Vagina (tissue), 2 donors: ENCODE measurements at places on chromosomes 13 and 19. TPM values are rescaled to one million over a fixed set of nuclear protein-coding genes. Genes with fewer than 3 reads are reported as not detected.
A peak's percentile ranks its signal among the peaks of the same experiment; 100 is the strongest.

DNA sequence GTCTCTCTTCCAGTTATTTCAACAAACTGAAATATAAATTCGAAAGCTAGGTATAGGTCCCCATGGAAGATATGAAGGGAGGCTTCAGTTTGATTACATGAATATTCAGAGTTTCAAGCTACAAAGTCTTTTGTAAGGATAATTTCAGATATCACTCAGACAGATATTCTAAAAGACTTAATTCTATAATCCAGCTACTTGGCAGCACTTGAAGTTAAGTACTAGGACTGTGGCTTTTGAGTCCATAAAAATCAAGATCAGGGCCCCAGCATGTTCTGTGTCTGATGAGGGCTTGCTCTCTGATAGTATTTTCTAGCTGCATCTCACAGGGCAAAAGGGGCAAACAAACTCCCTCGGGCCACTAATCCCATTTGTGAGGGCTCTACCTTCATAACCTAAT is 160.6 kb upstream of the IRS2 start:
- DNase-seq, result no peak

- peak; percentile 96 for DNase-seq
Measured at GRCh38 chr13:24922745-24923591, 159.0 kb downstream of the RNF17 start.

GRCh38 chr19:33736158-33736557 is 60.5 kb upstream of the KCTD15 start:
- DNase-seq, result no peak

DNA sequence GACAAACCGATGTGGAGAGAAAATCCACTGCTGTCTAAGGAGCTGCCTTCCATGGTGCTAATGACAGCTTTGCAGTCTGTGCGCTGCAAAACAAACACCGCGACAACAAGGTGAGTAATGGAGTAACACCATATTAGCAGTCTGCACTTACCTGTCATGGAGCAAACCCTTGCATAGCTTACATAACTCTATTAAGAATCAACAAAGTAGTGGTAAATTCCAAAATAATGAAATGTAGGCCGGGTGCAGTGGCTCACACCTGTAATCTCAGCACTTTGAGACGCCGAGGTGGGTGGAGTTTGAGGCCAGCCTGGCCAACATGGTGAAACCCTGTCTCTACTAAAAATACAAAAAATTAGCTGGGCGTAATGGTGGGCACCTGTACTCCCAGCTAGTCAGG is 56.2 kb downstream of the PARP4 start:
- no peak for DNase-seq

FUT2 gene
- total RNA-seq, result 6.1 TPM

GRCh38 chr19:14369399-14370168 is 11.7 kb upstream of the ADGRE5 start:
- no peak for DNase-seq

- no peak for DNase-seq
Measured at GRCh38 chr13:20729633-20730585, 26.4 kb downstream of the IL17D start.

- DNase-seq, result peak; percentile 72
Measured at GRCh38 chr19:49116544-49116943, 2.4 kb downstream of the LIN7B start.

NTF4 gene
- total RNA-seq, result 6.1 TPM

C19orf18 gene
- total RNA-seq, result 2.9 TPM

- no peak for DNase-seq
Measured at GRCh38 chr19:43699506-43700394, 16.1 kb upstream of the IRGC start.

CACNA1A gene
- 8.6 TPM for total RNA-seq

IGFL1 gene
- total RNA-seq, result 7.9 TPM

GRCh38 chr19:30580673-30581072 is 208.5 kb downstream of the ZNF536 start:
- DNase-seq, result no peak

DNA sequence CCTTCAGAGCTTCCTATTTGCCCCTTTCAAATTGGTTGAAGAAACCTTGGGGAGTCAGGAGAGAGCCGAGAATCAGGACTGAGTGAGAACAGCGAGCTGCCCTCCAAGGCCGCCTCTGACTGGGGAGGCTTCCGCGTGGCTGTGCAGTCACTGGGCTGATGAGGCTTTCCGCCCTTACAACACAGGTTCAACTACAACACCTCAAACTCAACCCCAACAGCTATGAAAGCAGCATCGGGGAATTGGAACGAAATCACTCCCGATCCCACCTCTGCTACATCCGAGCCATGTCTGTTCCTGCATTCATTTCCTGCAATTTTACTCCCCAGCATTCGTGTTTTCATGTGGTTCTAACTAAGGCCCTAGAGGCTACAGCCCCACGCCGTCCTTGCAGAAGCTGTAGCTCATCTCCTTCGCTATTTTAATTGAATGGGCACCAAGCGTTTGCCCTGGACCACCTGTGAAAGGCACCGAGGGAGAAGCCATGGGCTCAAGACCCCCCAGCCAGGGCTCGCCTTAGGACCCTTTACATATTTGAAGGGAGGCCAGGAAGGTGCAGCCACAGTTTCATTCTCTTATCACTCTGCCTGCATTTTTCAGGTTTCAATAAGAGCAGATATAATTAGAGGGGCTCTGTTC is 12.3 kb upstream of the RASA3 start:
- no peak for DNase-seq

DNA sequence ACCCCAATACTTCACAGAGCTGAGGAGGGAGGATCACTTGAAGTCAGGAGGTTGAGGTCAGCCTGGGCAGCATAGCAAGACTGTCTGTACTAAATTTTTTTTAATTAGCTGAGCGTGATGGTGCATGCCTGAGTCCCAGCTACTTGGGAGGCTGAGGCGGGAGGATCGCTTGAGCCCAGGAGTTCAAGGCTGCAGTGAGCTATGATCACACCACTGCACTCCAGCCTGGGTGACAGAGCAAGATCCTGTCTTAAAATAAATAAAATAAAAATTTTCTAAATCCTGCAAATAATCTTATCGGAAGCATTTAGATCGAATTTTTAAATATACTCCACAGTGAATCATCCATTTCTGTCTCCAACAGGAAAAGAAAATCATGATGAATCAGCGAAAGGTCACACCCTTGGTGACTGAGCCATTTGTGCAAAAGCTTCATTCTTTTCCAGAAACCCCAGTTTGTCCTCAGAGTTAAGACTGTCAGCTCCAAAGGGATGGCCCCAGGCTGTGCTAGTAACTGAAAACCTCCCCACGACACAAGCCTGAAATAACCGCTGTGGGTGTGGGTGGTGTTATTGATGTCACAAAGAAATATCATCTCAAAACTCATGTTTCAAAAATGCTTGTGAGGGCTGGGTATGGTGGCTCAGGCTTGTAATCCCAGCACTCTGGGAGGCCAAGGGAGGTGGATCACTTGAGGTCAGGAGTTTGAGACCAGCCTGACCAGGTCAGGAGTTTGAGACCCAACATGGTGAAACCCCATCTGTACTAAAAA is 167.6 kb downstream of the PTPRS start:
- no peak for DNase-seq

DNA sequence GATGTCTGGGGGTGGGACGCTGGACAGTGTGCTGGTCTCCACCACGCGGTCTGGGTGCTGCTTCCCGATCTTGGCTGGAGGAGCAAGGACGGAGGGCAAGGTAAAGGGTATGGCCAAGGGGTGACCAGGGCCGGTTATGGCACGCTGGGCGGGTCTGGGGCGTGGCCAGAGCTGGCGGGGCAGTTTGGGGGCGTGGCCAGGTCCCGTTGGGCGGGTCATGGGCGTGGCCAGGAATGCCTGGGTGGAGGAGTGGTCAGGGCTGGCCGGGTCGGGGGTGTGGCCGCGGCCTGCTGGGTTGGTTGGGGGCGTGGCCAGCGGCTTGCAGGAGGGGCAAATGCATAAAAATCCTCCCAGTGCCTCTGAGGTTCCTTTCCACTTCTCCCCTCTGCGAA is 19.2 kb downstream of the GPX4 start:
- DNase-seq, result no peak

GJB6 gene
- total RNA-seq, result 121 TPM

- no peak for DNase-seq
Measured at GRCh38 chr19:15418231-15418578, 583 bp downstream of the AKAP8L start.

IFT88 gene
- 6.9 TPM for total RNA-seq

TMEM38A gene
- total RNA-seq, result 4.7 TPM

- DNase-seq, result no peak
Measured at GRCh38 chr13:46839399-46839798, 42.4 kb upstream of the ESD start.

DNA sequence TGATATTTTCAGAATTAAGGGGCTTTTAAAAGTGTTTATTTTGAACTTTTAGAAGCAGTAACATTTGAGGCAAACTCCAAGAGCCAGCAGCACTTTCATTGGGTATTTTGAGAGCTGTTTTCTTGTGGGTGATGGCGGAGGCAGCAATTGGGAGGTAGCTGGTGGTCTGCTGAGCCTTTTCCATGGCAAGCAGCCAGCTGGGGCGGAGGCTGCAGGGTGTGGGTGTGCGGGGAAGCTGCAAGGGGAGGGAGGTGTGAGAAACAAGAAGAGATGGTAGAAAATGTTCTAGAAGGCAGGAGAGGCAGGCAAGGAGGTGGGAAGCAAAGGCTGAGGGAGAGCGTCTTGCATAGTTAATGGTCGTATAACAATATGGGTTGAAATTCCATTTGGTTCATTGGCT is 223.4 kb upstream of the HTR2A start:
- no peak for DNase-seq

- DNase-seq, result no peak
Measured at GRCh38 chr13:78182813-78183212, 264.2 kb upstream of the EDNRB start.

- no peak for DNase-seq
Measured at GRCh38 chr19:8607386-8607785, 3.1 kb downstream of the ADAMTS10 start.

PHLDB3 gene
- 24.3 TPM for total RNA-seq

ETV2 gene
- not detected for total RNA-seq

- no peak for DNase-seq
Measured at GRCh38 chr19:29966588-29967249, 24.7 kb downstream of the URI1 start.

- DNase-seq, result peak; percentile 52
Measured at GRCh38 chr13:111897846-111898215, 169.1 kb upstream of the SOX1 start.

GRCh38 chr19:55137915-55138314 is 11.1 kb downstream of the TNNT1 start:
- DNase-seq, result no peak

DNA sequence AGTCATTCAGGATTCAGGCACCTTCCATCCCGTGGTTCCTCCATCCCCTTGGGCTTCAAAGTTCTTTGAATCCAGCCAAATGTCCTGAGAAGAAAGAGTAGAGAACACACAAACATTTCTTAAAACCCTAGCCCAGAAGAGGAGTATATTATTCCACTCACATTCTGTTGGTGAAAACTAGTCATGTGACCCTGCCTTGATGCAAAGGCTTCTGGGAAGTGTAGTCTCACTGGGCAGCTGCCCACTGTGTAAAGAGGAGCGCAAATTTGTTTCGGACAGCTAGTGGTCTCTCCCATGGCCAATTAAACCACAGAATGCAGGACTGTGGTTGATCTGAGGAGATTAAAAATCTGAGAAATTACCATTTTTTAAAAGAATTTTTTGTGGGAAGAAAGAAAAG is 304.4 kb downstream of the SUCLA2 start:
- no peak for DNase-seq

RXFP2 gene
- not detected for total RNA-seq

SWSAP1 gene
- total RNA-seq, result 1.5 TPM

GRCh38 chr13:54927538-54927937 is 1898.9 kb downstream of the OLFM4 start:
- no peak for DNase-seq

- no peak for DNase-seq
Measured at GRCh38 chr19:55692681-55693081, 17.7 kb downstream of the EPN1 start.

ZNF560 gene
- total RNA-seq, result 0.49 TPM

GRCh38 chr13:96662036-96662435 is 332.2 kb downstream of the OXGR1 start:
- no peak for DNase-seq

LILRB2 gene
- 2.0 TPM for total RNA-seq

FOXA3 gene
- not detected for total RNA-seq

DNA sequence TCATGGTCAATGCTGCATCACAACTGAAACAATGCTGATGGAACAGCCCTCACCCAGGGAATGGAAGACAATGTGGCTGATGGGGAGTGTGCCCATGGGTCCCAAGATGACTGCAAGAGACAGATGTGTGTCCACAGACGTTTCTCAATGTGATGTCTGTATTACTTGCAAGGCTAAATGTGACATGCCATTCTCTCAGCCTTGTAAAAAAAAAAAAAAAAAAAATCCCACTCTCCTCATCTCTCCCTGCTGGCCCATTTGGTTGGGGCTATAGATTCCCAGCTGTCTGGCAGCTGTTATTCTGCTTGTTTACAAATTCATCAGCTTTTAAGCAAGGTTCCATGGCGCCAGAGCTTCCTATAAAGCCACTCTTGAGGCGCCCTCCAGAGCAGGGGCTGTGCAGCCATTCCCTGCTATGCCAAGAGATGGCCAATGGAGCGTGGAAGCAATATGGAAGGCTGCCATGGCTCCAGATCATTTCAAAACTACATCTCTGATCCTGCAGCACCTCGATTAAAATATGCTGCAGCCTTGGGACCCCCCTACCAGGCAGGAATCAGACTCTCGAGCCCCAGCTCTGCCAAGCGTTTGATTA is 294.8 kb downstream of the FOXO1 start:
- no peak for DNase-seq

DNA sequence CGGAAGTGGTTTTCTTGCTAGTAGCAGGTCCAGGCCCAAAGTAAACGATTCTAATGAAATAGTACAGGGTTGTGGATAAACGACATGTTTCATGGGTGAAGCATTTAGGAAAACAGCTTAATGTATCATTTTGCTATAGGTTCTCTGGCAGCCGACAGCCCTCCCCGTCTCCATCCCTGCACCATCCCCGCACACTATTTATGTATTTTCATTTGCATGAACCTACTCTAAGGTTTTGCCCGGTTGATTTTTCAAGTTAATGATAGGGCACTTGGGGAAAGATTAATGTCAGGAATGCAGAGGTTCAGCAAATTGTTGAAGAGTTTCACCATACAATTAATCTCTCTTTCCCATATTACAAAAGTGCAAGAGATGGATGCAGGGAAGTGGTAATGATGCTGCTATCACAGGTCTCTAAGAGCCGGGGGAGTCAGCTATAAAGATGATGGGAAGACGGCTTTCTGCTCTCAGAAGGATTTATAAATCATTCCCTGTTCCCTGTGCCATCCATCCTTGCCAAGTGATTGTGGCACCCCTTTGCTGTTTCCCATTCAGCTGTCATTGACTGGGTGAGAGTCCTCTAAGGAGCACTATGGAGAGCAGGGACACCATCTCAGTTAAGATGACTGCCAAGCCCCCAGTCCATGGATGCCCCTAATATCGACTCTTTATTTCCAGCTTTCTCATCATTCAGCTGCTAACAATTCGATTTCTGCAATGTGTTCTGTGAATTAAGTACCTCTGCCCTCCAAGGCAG is 186.3 kb downstream of the IRS2 start:
- DNase-seq, result no peak

ATP8B3 gene
- 3.2 TPM for total RNA-seq

- DNase-seq, result no peak
Measured at GRCh38 chr19:31715249-31715945, 366.2 kb upstream of the TSHZ3 start.

GRCh38 chr19:51354742-51355148 is 11.4 kb downstream of the ETFB start:
- no peak for DNase-seq
